Germinal center (tissue), 1 donor: ENCODE measurements at places on chromosomes 5 and 9.
A peak's percentile ranks its signal among the peaks of the same experiment; 100 is the strongest.

DNA sequence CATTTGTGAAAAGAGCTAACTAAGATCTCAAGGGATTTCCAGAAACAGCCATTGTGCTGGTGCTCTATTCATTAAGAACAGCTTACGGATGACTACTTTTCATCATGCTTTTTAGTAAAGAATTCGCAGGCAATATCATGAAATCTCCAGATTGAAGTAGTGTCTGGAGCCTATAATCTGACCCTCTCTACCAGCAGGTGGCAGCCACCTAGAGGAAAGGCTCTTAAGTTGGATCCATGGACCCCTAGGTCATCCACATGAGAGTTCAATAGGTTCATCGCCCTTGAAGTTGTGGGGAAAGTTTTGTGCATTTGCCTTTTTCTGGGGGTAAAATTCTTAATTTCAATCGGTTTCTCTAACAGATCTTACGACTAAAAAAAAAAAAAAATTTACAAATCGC lies 82.3 kb downstream of the SLC1A3 start:
- peak; percentile 41 for DNase-seq

DNA sequence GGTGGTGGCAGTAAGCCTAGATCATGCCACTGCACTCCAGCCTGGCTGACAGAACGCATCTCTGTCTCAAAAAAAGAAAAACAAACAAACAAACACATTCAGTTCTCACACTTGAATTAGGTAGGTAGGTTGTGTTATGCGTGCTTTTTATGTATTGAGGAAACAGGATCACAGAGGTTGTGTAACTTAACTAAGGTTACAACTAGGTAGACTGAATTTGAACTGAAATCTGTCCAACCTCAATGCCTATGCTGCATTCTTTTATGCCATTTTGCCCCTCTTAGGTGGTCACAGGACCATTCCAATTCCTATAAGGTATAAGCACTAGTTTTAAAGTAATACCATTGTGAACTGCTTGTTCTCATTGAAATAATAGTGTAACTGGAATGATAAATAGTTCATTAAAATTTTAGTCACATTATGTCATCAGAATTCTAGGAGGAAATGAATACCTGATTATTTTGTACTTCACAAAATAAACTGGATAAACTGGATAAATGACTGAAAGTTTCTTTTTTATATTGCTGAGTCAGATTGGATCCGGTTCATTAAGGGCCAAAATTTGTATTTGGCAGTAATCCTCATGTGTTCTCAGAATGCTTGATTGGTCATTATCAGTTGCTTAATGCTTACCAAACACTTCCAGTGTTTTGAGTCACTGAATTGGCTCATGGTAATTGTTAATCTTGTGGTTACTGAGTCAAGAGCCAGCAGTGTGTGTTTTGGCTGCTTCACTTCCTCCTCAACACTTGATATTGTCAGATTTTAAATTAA lies 7.1 kb downstream of the UBAP1 start:
- peak; percentile 26 for DNase-seq

- no peak for DNase-seq
These were observed 280.2 kb downstream of the CDH12 start for GRCh38 chr5:22572941-22573340.

- DNase-seq, result no peak
These were observed 22.8 kb upstream of the RPL26L1 start for GRCh38 chr5:172936401-172936800.

DNA sequence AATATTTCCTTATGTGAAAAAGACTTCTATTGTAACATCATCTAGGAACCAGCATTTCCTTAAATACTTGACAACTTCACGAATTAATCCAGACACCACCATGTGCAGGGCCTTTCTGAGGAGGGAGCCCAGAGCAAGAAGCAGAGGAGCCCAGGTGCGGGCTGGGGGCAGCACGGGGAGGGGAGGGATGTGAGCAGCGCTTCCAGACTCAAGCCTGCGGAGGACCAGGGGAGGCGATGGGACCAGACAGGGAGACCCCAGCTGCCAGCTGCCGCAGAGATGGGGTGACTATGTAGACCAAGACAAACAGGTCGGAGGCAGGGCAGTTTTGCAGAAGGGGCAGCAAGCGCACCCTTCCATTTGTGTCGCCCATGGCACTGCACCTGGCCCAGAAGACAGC lies 596.1 kb downstream of the IRX1 start:
- no peak for DNase-seq

DNA sequence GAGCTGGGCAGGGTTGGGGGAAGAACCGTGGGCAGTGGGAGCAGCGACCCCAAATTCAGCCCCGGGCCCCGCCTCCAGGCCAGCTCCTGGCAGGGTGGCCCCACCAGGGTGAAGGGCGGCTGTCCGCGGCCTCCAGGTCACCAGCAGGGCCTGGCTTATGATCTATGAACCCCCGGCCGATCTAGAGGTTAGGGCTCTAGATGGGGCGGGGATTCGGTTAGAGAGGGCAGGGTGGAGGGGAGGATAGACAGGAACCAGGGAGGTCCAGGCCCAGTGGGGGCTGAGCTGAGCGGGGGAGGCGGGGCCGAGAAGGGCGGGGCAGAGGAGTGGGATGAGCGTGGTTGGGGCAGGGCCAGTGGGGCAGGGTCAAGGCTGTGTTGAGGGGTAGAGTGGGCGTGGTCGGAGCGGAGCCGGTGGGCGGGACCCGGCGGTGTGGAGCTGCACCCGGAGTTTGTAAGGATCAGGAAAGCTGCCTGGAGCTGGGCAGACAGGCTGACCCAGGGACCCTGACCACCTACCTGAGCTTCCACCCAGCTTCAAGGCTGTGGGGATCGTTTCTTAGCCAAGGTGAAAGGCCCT lies 29.3 kb upstream of the OBP2B start:
- DNase-seq, result peak; percentile 74

GRCh38 chr5:90640484-90641059 lies 82.0 kb downstream of the ADGRV1 start:
- no peak for DNase-seq

DNA sequence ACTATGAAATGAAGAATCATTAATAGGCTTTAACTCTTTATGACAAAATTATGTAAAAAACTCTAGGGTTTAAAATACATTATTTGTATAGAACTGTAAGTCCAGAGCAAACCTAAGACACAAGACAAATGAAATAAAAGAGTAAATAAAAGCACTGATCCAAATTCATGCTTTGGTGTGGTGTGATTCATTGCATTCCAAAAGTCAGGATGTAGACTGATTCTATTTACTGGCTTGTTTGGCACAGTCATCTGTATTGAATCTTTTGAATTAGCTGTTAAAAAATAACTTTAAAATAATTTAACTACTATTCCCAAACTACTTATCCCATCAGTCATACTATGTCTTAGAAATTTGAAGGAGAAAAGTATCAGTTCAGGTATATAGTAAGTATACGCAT lies 31.1 kb downstream of the IL4 start:
- DNase-seq, result no peak

DNA sequence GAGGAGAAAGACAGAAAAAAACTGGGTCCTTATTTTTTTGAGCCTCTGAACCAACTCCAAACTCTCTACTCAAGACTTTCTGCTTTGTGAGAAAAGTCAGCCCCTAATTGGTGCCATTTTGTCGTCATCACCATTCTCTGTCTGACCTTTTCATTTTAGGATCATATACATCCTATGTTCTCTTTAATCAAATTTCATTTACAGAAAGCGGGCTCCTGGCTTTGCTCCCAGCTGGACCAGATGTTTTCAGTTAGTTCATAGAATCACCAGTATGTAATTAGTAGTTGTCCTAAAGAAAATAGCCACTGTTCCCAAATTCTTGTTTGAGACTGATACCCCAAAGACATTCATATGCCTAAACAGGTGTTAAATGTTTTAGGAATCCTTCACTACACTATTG lies 28.6 kb upstream of the SLCO4C1 start:
- DNase-seq, result no peak

GRCh38 chr9:136978073-136978864 lies 965 bp downstream of the PTGDS start:
- peak; percentile 83 for DNase-seq

DNA sequence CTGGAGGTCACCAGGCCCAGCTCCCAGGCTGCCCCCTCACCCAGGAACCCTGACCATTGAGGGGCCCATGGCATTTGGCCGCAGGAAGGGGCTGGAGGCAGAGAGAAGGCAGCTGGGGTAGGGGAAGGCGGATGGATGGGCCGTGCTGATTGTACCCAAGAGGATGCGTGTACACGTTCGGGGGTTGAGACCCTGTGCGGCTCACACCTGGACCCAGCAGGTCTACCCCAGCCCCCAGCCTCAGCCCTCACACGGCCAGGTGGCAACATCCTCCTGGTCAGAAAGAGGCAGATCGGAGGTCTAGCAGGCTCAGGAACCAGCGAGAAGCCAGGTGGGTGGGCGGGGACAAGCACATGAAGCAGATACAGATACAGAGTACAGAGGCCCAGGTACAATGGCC lies 33.7 kb downstream of the NACC2 start:
- DNase-seq, result no peak

DNA sequence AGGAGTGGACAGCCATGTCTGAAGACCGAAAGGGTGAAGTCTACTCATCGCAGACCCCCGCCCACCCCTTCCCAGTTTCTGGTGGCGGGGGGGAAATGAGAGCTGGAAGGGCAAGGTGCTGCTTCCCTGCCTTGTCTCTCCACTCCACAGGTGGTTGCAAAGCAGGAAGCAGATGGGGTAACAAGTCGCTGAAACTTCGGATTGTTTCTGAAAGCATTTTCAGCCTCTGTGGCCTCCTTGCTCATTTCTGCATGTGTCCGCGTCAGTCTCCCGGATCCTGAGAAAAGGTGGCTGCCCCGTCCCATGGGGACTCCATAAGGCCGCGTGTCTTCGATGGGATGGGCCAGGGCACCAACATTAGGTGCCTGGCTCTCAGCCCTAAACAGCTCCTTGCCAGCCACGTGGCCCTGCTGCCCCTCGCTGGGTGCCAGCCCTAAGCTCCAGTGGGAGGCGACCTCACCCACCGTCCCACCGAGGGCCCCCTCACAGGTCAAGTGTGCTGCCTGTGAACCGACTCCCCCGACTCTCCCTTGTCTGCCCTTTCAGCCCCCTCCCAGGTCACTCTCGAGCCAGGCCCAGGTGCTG lies 971 bp downstream of the PHYKPL start:
- no peak for DNase-seq

- DNase-seq, result no peak
These were observed 65.3 kb downstream of the MARCHF3 start for GRCh38 chr5:126965061-126965475.

DNA sequence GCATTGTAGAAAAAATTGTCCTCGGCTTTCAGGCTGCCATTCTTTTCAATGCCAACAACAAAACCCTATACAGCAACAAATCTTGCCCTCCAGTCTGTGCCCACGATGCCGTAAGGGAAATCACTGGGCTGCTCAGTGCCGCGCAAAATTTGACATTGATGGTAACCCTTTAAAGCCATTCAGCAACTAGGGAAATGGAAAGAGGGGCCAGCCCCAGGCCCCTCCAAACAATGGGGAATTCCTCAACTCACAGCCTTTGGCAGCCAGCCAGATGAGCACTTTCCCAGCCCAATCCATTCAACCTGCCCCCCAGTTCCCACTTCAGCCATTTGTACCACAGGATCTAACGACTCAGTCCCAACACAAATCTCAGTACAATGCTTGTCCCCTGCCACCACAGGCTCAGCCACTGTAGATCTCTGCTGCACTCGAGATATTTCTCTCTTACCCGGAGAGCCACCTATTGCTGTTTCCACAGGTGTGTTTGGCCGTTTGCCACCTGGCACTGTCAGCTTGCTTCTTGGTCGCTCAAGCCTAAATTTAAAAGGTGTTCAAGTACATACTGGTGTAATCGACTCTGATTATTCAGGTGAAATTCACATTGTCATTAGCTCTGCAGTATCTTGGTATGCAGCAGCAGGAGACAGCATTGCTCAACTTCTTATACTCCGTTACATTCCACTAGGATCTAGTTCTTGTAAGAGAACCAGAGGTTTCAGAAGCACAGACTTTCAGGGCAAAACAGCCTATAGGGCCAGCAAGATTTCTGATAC lies 103.3 kb downstream of the SYK start:
- no peak for DNase-seq

DNA sequence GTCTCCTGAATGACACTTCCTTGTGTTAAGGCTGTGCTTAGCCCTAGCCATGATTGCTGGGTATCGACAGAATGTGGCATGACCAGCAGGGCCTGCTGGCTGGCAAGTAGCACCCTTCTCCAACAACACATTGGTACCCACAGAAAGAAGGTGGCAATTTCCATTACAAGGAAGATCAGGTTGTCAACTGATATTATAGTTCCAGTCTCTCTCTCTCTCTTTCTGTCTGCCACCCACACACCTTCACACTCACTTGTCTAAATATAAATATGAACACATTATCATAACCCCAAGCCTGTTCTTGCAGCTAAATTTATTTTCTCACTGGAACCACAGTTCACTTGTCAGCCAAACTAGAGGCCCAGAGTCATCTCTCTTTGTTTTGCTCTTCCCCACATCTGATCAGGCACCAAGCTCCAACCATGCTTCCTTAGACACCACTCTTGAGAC lies 408.1 kb upstream of the PIK3R1 start:
- no peak for DNase-seq
